NCI-H1048 (cell line): ENCODE measurements at places on chromosomes 6 and 20.

- DNase-seq, result no peak
Observed at GRCh38 chr6:72588155-72588554, 33.7 kb upstream of the KCNQ5 start.

DNA sequence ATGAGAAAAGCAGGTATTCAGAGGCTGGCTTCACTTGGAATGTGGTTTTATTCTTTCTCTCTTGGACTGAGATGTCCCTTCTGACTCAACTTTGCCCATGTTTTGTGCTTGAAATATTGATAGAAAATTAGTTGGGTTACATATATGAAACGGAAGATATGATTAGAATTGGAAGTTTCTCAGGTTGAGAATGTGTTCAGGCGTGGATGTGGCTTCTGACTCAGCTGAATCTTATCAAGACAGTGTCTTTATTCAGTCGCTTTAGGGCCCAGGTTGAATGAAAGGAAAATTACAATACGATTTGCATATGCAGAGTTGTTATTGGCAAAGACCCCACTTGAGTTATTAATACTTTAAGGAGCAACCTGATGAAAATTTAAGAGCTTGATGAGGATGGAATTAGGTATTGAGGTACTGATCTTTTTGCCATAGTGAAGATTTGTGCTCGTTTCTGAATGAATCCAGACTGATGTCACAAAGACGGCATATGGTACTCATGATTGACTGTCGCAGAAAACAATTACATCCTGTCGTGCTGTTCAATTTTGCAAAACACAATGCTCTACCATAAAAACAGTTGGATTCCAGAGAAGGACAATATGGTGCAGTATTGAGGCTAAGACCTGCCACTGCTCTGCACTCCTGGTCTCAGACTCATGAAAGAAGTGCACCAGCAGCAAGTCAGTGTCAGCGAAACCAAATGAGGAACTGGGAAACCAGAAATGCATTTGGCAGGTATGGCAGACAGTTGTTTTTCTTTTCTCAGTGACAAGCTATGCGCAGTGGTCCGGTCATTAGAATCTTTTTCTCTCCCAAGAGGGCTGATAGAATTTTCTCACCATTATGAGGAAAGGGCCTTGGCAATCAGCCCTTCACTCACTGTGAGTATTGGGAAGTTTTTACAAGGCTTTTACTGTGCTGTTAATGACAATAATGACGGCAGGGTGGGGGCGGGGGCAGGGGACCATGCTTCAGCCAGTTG lies 158.3 kb downstream of the DOK5 start:
- DNase-seq, result no peak

DNA sequence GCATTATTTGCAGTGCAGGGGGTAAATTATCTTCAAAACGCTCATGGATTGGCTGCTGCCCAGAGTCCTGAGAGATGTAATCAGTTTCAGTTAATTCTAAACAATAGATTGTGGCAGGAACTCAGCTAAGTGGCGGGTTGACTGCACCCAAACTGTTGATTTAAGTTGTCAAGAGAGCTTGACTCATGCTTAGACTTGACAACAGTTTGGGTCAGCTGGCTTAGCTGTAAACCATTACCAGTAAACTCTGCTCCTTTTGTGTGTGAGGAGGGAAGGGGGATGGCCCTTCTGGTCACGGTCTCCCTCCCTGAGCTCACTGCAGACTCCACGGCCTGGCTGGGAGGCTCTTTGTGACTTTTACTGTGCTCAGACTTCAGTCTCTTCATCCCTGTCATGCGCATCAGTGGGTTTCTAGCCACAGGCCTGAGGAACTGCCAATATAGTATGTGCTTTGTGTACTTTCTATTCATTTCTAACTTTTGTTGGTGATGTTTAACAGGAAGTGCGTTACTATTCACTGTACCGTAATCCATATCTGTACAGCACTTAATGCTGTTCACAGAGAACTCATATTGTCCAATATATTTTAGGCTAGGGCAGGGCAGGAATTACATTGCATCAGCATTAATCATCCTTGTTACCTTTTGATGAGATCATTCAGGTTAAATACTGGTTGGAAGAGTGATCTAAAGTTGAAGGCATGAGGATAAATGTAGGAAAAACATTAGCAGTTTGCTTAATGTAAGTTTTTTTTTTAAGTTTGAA lies 488.3 kb downstream of the CDKAL1 start:
- DNase-seq, result no peak

DNA sequence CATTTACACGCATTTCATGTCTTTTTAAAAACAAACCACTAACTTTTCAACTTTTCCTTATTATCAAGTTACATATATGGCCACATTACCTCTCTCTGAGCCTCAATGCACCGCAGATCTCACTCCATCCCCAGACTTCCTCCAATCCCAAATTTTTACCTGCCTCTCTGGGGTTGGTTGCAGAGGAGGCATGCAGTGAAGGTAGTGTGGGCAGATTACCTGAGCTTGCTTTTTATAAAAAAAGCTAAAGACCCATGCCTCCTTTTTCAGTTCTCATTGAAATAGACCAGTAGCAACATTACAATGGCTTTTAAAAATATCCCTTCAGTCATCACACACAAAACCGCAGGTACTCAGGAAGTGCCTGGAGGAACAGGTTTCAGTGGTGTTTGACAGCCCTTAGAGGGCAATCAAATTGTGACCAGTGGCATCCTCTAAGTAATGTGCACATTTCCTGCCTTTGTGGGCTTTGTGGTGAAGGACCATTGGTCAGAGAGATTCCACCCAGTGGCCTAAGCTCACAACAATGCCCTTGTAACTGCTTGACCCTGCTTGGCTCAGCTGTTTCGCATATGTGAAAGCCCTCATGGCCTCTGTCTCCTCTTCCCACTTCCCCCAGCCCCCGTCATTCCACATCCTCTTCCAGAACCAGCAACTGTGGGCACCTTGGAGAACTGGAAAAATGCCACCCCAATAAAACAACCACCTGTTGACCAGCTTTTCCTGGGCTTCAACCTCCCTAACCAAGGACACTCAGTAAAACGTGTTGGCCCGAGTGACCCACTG lies 30.2 kb upstream of the IL17A start:
- DNase-seq, result no peak

GRCh38 chr6:130970839-130971410 lies 92.1 kb downstream of the EPB41L2 start:
- DNase-seq, result no peak

DNA sequence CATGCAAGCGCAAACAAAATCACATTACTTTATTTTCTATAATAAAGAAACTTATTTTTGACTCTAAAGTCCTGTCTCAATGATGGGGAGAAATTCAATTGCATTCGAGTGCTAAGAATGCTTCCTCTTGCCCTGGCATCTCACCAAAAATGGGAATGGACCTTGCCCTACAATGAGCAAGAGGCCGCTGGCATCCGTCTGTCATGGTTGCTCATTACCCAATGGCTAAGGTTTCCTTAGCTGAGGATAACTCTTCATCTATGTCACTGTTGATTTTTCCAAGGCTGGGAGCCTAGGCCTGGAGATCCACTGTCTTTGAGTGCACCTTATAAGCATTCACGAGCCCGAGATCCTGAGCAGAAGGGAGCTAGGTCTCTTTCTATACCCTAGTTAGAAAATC lies 471.3 kb upstream of the NRSN1 start:
- no peak for DNase-seq

DNA sequence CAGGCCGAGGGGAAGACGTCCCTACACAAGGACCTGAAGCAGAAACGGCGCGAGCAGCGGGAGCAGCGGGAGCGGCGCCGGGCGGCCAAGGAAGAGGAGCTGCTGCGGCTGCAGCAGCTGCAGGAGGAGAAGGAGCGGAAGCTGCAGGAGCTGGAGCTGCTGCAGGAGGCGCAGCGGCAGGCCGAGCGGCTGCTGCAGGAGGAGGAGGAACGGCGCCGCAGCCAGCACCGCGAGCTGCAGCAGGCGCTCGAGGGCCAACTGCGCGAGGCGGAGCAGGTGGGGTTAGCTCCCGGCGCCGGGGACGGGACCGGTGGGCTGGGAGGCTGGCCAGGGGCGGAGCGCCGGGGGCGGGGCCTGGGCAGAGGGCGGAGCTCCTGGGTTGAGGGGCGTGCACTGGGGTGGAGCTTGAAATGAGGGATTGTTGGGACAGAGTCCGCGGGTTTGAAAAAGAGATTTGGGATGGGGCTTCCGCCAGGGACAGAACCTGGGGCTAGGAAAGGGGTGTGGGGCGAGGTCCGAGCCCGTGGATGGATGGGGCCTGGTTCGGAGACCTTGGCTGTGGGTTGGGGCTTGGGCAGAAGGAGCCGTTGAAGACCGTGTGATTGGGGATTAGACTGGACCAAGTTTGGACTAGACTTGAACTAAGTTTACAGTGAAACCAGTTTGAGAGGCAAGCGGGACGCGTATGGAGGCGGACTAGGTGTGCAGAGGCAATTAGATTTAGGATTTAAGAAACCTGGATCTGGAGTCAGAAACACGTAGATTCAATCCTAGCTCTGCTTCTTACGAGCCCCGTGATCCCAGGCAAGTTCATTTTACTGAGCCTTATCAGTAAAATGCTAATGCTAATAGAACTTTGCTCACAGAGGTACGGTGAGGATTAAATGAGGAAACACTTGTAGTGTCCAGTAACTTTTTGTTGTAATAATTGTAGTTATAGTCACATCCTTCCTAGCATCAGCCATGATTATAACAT lies 20.9 kb downstream of the DEF6 start:
- peak; percentile 36 for DNase-seq

- no peak for DNase-seq
Observed at GRCh38 chr20:11850901-11851300, 66.8 kb upstream of the BTBD3 start.
